GM23338 (cell line): ENCODE measurements at places on chromosomes 16 and 17. TPM values are rescaled to one million over a fixed set of nuclear protein-coding genes. Genes with fewer than 3 reads are reported as not detected.

The TSPAN10 gene
- polyA plus RNA-seq = 1.2 and 1.5 TPM in 2 replicates

- DNase-seq = no peak
Measured at GRCh38 chr17:45936610-45937009, 42.3 kb downstream of the MAPT start.

The MT4 gene
- polyA plus RNA-seq = not detected in 2 replicates

DNA sequence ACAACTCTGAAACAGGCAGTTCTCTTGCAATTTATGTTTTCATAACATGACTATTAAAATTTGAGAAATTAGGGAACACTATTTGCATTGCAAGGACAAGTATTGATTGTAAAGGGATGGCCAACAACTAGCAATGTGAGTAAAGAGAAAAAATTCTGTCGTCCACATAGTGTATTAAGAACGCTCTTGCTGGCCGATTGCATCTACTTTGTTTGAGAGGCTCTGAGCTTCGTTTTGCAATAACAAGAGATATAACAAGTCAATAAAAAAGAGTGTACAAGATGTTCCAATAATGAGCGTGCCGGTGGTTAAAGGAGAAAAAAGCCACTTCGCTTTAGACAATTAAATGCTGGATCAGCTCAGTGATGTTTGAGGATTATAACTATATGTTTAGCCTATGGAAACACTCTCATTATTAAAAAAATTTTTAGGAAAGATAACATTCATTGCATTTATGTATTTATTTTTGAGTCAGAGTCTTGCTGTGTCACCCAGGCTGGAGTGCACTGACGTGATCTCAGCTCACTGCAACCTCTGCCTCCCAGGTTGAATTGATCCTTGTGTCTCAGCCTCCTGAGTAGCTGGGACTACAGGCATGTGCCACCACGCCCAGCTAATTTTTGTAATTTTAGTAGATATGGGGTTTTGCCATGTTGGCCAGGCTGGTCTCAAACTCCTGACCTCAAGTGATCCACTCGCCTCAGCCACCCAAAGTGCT, 19.2 kb upstream of the TOM1L1 start:
- no peak for DNase-seq

DNA sequence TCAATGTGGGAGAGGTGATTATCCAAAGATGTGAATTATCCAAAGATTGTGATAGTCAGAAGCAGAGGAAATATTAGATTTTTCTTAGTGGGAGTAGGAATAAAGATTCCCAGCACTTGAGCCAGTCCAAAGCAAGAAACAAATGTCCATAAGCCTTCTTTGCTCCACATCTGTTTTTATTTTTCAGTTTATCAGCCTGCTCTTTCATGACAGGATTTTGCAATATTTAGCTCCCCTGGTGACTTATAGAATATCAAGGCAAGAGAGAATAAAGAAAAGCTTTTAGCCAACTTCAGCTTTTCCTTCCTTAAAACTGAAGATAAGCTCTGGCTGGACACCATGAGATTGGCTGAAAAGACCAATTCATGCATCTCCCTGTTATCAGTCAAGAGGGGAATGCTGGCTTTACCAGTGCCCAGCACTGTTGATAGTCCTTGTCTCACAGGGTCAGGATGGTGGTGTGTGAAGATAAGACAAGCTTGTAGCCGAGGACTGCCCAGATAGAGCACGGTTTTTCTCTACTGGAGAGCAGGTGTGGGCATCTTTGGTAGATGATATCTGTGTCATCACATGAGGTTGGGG, 706.5 kb downstream of the KCNJ2 start:
- no peak for DNase-seq

GRCh38 chr17:78038748-78039288, 80.3 kb downstream of the TNRC6C start:
- DNase-seq = no peak

The TMED6 gene
- polyA plus RNA-seq = 0.29 and 1.3 TPM in 2 replicates

The PKMYT1 gene
- polyA plus RNA-seq = 90.9 and 104 TPM in 2 replicates

DNA sequence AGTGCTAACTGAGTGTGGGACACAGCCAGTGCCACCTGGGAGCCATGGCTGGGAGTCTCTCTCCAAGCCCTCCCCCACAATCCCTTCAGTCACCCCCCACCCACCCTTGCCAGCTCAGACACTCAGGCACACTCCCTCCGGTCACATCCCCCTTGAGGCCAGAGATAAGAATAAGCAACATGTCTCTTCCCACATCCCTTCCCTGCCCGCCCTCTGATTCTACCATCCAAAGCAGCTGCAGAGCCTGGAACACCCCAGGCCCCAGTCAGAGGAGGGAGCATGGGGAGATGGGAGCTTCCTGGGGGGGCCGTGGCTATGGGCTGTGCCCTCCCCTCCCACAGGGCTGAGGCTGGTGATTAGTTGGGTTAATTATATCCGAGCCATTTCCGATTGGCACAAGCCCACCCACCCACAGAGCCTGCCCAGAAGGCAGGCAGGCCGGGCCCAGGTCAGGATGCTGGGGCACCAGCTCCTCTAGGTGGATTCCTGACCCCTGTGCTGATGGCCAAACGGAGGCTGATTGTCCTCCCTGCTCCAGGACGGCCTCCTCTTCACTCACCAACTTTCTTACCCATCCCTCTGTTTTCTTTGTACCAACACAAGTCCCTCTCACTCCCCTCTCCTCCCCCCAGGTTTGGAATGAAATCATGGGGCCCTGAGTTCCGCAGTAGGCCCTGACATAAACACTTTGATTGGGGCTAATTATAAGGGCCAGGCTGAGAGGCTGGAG, 28.6 kb upstream of the MEIOC start:
- DNase-seq = no peak

- no peak for DNase-seq
Measured at GRCh38 chr17:69326377-69327059, 415 bp downstream of the ABCA5 start.

GRCh38 chr17:75557075-75557851, 30.3 kb upstream of the MYO15B start:
- no peak for DNase-seq

GRCh38 chr17:28402844-28403243, 3.2 kb downstream of the SLC46A1 start:
- DNase-seq = no peak

- no peak for DNase-seq
Measured at GRCh38 chr17:28665994-28666393, 4.0 kb downstream of the SUPT6H start.

The EVI2B gene
- 0.18 TPM in 1 of 2 replicates, not detected in the other for polyA plus RNA-seq

GRCh38 chr17:43952351-43952723, 1.4 kb downstream of the PYY start:
- DNase-seq = peak; percentile 54

The SYCE1L gene
- polyA plus RNA-seq = 5.8 and 5.9 TPM in 2 replicates

DNA sequence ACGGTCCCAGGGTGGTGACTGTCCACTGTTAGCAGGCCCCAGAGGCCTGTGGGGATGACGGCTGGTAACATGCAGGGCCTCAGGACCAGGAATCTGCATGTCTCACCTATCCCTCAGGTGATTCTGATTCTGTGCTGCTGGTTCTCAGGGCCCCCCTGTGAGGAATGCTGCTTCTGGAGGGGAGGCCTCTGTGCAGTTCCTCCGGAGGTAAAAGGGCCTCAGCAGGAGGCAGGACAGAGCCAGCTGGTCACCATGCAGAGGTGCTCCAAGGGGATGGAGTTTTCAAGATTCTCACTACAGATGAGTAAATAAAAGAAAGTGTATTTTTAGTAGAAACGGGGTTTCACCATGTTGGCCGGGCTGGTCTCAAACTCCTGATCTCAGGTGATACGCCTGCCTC, 33.8 kb downstream of the CLEC16A start:
- DNase-seq = no peak
